Fibroblast of villous mesenchyme (primary cell): ENCODE measurements at places on chromosomes 6 and 20. TPM values are rescaled to one million over a fixed set of nuclear protein-coding genes. Genes with fewer than 3 reads are reported as not detected.
A peak's percentile ranks its signal among the peaks of the same experiment; 100 is the strongest.

- no peak for DNase-seq
These were observed 201.5 kb upstream of the ZNF217 start for GRCh38 chr20:53795170-53795569.

DNA sequence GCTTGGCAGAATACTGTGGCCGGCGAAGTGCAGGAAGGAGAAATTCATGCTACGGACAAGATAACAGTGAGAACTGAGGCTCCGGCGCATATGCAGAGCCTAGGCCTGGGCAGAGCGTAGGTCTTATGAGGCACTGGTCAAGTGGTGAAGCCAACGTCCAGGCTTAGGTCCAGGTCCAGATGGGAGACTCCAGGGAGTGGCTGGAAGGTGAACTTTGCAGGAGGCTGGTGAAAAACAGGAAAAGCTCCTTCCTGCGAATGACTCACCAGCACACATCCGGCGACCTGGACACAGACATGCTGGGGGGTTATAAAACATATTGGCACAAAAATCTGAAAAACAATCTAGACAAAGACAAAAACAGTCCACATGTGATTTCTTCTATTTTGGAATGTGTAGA is 15.4 kb downstream of the C6orf141 start:
- no peak for DNase-seq

GRCh38 chr6:156420172-156420993 is 356.8 kb upstream of the ARID1B start:
- peak; percentile 28 for DNase-seq

GRCh38 chr6:111692327-111693164 is 86.9 kb upstream of the TRAF3IP2 start:
- DNase-seq, result no peak

DNA sequence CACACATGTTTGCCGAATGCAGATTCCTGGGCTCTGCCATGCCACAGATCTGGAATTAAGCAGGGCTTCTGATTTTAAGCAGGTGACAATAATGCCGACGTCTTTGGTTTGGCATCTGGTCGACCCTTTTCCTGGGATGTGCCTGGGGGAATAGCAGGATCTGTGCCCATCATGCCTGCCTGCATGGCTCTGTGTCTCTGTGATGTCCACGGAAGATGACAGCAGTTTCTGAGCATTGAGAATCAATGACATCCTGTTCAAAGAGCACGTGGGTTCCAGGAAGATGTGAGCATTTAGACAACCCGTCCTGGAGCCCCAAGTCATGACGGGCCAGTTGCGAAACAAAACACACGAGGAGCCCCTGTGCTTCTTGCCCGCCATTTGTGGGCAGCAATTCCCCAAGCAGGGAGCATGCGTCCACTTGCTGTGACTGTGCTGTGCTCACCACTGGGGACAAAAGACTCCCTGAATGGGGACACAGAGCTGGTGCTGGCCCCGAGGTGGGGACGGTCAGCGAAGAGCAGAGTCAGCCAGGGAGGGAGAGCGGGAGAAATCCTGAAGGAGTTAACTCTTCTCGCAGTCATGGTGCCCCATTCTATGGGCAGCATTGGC is 110.1 kb downstream of the ERMARD start:
- no peak for DNase-seq

DNA sequence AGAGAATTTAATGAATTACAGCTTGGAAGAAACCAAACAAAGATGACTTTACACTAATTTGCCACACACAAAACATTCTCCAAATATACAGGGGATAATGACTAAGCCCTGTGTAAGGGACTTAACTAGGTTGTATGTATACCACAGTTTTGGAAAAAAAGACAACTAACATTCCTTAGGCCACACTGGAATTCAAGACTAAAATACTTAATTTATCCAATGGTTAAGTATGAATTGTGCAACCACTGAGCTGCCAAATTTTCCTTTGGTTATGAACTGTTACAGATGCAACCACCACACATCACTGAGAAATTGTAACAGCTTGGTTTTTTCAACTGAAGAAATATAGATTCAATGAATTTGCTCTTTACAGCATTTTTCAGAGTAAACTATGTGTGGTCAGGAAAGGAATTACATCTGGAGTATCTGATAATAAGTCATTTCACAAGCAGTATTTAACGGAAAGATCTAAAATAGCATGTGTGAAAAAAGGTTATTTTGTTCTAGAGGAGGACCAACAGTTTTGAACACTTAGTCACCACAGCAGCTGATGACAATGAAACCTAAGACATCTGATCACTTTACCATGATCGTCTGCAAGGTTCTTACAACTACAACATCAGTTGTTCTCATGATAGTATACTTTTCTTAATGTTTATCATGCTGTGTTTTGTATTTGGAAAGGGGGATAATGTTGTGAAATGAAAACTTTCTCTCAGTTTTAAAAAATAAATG is 318.8 kb downstream of the BCKDHB start:
- DNase-seq, result peak; percentile 93

- no peak for DNase-seq
These were observed 29.1 kb upstream of the STX16 start for GRCh38 chr20:58621906-58622548.

DNA sequence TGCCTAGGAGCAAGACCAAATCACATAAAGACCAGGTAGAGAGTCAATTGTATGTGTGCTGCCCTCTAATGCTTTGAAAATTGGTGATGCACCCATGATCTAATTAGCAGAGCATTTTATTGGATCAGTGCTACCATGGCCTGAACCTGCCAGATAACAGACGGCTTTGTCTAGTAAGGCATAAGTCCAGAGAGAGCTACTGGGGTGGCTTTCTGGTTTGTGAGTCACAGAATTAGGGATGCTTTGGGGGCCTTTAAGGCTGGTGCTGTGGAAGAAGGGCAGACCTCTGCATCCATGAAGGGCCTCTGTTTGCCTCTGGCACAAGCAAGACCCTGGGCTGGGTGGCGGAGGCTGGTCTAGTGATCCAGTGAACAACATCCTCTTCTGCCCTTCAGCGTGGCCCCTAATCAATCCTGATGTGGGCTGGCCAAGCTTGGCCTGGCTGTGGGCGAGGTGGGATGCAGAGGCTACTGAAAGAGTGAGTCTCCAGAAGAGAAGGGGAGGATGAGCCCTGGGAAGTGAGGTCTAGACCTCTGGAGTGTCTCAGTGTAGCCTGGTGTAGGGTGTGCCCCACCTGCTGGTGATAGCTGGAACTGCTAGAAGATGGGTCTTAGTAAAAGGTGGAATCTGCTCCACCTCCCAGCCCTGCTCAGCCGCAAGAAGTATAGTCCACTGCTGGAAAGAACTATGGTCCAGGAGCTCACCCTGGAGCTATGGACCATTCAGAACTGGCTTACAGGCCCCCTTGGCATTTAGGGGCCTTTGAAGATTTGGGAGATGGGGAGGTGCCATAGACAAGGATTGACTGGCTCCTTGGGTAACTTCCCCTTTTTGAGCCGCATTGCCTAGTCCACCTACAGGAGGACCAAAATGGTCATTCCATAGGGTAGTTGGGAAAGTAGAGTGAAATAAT is 36.7 kb upstream of the AAR2 start:
- peak; percentile 76 for DNase-seq

DNA sequence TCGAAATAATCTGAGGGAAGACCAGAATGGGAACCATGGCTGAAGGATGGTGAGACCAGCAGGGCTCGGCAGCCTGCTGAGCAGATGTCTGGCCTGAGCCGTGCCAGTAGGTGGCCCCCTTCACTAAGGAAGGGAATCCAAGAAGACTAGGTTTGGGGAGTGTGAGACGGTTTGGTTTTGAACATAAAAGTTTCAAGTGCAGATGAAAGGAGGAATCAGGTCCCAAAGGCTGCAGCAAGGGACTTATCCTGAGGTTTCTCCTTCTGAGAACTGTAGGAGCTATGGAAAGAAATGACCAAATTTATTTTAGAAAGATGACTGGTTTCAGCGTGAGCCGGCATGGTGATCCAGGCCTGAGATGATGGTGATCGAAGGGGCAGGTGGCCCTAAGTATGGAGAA is 4.6 kb upstream of the OSER1 start:
- DNase-seq, result peak; percentile 68

- DNase-seq, result peak; percentile 38
These were observed 117.9 kb upstream of the THBS2 start for GRCh38 chr6:169371344-169372127.

GRCh38 chr6:154960299-154960843 is 34.7 kb upstream of the TIAM2 start:
- no peak for DNase-seq

- no peak for DNase-seq
These were observed 141.1 kb upstream of the FOXQ1 start for GRCh38 chr6:1170794-1171193.

- DNase-seq, result no peak
These were observed 54.6 kb downstream of the PCSK2 start for GRCh38 chr20:17281478-17281877.

DNA sequence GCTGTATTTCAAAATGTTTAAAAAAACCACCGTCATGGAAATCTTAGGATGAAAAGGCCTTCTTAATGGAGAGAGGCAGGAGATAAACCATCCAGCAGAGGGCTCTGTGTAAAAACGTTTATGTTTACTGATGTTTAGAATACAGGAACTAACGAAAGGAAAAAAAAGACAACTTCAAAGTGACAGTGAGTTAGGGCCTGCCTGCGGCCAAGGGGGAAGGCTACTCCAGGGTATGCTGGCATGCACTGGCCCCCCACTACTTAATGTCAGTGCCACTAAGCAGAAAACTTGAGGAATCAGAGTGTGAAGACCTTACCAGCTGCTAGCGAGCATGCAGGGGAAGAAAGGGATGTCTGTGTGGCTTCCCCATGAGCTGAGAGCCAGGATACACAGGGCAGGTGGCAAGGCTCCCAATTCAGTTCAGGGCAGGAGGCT is 47.7 kb downstream of the AKAP7 start:
- peak; percentile 57 for DNase-seq

DNA sequence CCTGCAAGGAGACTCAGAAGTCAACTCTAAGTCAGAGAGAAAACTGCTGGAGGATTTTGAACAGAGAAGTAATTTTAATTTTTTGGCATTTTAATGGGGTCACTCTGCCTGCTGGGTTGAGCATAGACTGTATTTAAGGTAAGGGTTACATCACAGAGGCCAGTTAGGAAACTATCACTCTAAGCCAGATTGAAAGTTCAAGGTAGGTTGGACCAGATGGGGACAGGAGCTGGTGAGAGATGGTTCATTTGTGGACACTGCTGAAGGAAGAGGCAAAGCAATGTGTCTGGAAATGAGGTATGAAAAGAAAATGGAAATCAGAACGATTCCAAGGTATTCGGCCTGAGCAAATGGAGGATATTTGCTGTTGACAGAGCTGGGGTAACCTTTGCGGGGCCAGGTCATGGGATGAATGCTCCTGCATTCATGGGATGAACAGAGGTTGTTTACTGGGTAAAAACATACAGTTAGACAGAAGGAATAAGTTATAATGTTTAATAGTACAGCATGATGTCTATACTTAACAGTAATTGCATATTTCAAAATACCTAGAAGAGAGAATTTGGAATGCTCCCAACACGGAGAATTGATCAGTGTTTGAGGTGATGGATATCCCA is 26.9 kb downstream of the FRK start:
- DNase-seq, result no peak

DNA sequence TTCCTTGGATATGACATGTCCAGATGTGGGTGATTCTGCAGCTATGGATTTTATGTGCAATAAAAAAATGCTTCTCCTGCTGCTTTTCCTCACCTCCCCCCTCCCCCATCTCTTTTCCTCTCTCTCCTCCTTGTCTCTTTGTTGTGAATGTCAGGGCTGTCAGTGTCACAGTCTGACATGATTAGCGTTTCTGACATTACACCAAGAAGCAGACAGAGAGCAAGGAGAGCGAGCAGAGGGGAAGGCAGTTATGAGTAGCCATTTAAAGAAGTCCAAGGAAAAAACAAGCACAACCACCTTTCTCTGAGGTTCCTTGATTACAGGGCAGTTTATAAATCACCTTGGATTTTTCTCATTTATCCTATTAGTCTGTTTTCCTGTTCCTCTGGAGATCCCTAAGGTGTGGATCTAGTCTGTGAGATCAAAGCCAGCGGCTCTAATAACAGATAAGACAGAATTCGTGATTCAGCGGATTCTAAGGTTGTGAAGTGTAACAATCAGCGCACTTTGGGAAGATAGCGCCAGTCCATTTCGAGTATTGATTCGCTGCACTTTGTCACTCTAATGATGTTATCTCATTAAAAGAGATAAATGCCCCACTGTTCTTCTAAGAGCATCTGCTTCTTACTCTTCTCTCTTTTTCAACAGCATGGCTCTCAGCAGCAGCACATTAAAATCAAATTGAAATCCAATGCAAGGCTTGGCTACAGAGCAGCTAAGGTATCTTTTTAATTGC is 101.4 kb downstream of the BACH2 start:
- DNase-seq, result no peak

GRCh38 chr20:41615676-41616075 is 2.5 kb downstream of the CHD6 start:
- no peak for DNase-seq

- DNase-seq, result peak; percentile 68
These were observed at the start of gene MRS2 for GRCh38 chr6:24402697-24403500. MRS2 (plus strand) TSS chr6:24402936; CDS start chr6:24403047, 111 bp downstream.

- DNase-seq, result no peak
These were observed 210.4 kb downstream of the CENPW start for GRCh38 chr6:126550323-126550722.

- no peak for DNase-seq
These were observed 59.0 kb downstream of the NOL4L start for GRCh38 chr20:32526125-32526524.

GRCh38 chr6:46412662-46413061 is 78.6 kb downstream of the RCAN2 start:
- DNase-seq, result no peak

DNA sequence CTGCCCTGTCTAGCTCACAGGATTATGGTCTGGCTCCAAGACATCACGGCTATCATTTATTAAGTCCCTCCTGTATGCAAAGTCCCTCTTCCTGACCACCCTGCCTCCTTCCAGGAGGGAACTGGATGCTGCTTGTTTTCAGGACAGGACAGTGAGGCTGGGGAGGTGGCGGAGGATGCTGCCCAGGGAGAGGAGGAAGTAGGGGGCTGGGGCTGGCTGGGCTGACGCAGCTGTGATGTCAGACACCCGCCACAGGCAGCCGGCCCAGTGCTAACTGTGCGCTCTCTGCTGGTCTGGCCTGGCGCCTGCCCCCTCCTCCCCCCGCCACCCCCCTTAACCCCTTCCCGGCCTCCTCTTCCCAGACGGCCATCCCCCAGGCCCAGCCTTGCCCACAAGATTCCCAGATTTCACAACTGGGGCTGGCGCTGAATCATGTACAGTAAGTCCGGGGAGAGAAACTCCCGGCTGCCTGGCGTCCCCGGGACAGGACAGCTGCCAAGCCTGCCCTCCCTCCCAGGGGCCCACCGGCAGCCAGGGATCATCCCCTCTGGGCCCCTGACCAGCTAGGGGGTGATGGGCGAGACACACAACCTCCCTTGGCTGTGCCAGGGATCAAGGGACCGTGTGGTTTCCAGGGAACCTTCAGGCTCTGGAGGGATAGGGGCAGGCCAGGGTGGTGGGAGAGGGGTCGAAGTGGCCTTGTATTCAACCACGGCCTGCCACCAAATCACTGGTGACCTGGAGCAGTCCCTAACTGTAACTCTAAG is 118.1 kb downstream of the CEBPB start:
- peak; percentile 100 for DNase-seq

Gene SLC32A1
- total RNA-seq, result not detected in 2 replicates

Gene HIVEP2
- 18.0 and 28.9 TPM in 2 replicates for total RNA-seq

Gene SLCO4A1
- 0.97 and 3.0 TPM in 2 replicates for total RNA-seq

Gene PTPN1
- total RNA-seq, result 27.1 and 45.3 TPM in 2 replicates

Gene TSPO2
- not detected in 2 replicates for total RNA-seq

Gene SNAP91
- total RNA-seq, result under 0.01 TPM in 1 of 2 replicates, not detected in the other

Gene C20orf204
- total RNA-seq, result 0.43 and 0.97 TPM in 2 replicates

Gene DSP
- 28.1 and 33.2 TPM in 2 replicates for total RNA-seq

Gene ADGRF4
- total RNA-seq, result 0.32 and 0.43 TPM in 2 replicates

Gene NOL4L
- total RNA-seq, result 9.9 and 10.6 TPM in 2 replicates
